Cardiac fibroblast (primary cell): ENCODE measurements at places on chromosomes 3 and 15.

DNA sequence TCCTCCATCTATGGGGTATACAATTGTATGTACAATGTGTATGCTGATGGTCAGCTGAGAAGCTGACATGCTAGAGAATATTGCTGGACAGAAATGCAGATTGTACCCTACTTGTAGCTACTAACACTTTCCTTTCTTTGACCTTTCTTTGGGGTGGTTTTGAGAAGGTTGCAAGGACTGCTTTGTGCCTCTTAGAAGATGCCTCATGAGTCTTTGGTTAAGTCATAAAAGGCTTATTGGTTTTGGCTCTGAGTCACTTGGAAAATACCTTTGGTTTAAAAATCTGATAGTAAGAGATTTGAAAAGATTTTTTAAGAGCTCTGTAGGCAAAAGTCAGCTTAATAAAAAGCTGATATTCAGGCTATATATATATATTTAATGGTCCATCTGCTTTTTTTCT, 71.5 kb downstream of the ZMAT3 start:
- no peak for DNase-seq

- peak; percentile 87 for DNase-seq
Observed at GRCh38 chr3:66047311-66048050, 8.8 kb upstream of the MAGI1 start.

DNA sequence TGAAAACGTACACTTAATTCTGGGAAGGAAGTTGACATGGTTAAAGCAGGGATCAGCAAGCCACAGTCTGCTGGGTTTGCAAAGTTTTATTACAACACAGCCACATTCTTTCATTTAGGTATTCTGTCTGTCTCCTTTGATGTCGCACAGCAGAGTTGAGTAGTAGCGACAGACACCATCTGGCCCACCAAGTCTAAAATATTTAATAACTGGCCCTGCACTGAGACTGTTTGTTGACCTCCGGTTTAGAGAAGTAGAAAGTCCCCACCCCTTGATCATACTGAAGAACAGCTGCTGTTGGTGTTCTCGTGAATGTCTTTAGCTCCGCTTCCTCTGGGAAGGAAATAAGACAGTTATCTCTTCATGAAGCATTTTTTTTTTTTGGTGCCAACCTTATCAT, 66.2 kb downstream of the MCTP2 start:
- no peak for DNase-seq

GRCh38 chr3:131526801-131527347, 24.1 kb upstream of the MRPL3 start:
- DNase-seq = peak; percentile 67

DNA sequence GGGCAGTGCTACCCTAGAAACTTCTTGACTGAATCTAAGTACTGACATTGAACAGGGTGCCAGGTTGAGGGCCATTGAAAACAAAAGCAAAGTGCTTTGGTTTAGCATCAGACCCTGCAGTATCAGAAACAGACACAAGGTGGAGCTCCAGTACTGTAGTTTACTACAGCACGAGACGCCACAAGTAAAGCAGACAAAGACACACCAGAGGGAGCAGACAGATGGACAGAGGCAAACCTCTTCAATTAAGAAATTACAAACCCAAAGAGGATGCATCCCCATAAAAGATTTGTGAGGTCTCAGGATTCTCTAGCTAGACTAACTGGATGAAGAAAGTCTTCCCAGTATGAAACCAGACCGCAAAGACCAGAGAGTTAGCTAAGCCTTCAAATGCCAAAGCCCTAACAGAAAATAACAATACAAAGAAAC, 16.6 kb downstream of the TOP2B start:
- peak; percentile 89 for DNase-seq
